CD4-positive, alpha-beta T cell treated with Interferon alpha-2 for 1 hour (primary cell): ENCODE measurements at places on chromosomes 11 and 22.

DNA sequence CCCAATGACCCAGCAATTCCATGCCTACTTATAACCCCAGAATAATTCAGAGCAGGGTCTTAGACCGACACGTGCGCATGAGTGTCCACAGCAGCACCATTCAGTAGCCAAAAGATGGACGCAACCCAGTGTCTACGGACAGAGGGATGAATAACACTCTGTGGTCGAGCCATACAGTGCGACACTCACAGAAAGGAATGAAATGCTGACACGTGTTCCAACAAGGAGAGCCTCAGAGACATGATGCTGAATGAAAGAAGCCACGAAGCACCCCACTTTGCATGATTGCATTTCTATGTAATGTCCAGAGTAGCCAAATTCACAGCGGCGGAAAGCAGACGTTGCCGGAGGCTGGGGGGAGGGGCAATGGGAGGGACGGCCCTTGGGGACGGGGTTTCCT, 134.4 kb downstream of the CTTN start:
- no peak for DNase-seq

DNA sequence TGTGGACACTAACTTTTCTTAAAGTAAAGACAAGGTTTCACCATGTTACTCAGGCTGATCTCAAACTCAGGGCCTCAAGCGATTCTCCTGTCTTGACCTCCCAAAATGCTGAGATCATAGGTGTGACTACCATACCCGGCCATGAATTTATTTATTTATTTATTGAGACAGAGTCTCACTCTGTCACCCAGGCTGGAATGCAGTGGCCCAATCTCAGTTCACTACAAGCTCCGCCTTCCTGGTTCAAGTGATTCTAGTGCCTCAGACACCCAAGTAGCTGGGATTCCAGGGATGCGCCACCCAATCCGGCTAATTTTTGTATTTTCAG, 29.7 kb upstream of the PCF11 start:
- DNase-seq: no peak

DNA sequence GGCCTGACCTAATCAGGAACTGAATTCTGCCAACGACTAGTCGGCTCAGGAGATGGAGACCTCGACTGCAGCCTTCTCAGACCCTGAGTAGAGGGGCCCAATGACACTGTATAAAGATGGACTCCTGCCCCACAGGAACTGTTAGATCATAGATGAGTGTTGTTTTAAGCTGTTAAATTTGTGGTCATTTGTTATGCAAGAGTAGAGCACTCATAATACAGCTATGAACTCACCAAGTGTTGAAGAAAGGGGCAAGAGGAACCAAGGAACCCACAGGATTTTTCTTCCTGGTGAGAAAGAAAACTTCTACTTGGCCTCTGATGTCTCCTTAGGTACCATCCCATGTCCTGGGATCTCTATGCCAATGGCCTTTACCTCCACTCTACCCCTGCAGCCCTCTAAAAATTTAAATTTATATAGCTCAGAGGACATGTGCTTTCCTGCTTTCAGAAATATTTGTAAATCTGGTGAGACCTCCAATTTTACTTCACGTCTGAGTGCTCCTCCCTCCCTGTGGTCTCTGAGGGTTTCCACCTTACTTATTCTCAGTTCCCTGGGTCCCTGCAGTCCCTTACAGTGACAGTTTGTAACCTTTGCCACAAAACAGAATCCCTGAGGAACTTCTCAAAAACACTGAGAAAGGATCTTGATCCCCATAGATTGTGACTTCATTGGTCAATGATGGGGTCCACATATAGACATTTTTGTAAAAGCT, 256.3 kb upstream of the ARHGAP20 start:
- DNase-seq: no peak

DNA sequence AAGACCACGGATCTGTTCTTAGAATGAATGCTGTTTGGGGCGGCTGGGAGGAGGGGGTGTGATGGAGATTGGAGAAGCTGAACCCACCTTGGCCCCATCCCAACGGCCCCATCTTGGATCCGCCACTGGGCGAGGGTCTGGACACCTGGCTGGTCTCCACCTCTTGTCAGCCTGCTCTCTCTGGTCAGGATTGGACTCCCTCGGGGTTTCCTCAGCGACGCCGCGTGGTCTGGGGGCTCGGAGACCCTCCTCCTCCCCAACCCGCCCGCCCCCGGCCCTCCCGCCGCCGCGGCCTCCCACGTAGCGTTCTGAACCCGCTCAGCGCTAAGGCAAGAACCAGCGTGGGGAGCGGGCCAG, 4.3 kb upstream of the FLI1 start:
- no peak for DNase-seq

- DNase-seq: no peak
Observed at GRCh38 chr22:43891360-43892182, at the start of gene PNPLA5. TSS of gene PNPLA5 (minus strand) at chr22:43892013. CDS start at chr22:43891880, 133 bp downstream.

GRCh38 chr22:17167486-17167885, 8.4 kb upstream of the HDHD5 start:
- no peak for DNase-seq

- DNase-seq: peak; percentile 60
Observed at GRCh38 chr11:726278-727220, 20.5 kb downstream of the EPS8L2 start.

GRCh38 chr11:61131186-61131585, 28.9 kb downstream of the CD5 start:
- no peak for DNase-seq
